Astrocyte of the spinal cord (primary cell): ENCODE measurements at places on chromosomes 1 and 21.

DNA sequence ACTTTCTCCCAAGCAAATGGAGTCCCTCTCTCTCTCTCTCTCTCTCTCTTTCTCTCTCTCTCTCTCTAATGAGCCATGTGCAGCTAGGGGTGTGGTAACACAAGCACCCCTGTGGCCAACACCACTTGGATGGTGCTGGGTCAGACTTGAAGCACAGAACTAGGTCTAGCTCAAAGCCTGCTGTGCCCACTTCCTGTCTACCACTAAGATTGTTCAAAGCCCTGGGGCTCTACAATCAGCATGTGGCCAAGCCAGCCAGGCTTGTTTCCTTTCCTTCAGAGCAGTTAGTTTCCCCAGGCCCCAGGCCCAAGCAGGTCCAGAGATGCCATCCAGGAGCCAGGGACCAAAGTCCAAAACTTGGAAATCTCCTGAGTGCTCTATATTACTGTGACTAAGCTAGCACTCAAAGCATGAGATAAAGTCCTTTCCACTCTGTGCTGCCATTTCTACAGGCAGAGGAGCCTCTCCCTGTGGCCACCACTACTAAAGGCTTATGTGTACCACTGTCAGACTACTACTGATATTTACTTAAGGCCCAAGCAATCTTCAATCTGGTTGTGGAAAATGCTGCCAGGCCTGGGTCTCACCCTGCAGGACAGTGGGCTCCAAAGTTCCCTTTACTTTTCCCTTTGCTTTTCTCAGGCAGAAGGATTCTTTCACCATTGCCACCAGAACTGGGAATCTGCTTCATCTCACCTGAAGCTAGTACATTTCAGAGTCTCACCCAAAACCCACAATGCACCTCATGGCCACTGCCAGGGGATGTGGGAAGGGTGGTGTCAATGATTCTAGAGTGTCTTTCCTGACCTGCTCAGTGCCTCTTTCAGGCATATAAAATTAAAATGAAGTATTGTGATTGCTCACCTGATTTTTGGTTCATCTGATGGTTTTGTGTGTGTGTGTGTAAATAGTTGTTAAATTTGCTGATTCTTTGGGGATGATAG is 999.5 kb downstream of the NCAM2 start:
- no peak for DNase-seq

DNA sequence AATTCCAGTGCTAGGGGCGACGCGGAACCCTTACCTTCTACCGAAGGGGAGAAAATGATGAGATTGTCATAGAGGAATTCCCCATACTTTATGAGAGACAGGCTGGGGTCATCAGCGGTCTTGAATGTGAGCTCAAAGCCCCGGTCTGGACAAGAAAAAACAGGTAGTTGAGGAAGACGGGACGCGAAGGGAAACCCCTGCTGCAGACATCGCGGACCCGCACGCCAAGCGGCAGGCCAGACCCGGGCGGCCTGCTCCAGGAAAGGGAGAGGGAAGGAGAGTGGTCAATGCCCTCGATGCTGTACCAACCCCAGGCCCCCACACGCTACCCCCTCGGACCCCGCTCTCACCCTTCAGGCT is 342 bp downstream of the DDOST start:
- no peak for DNase-seq

GRCh38 chr1:233364695-233365539 is 37.4 kb downstream of the MAP3K21 start:
- peak; percentile 41 for DNase-seq

DNA sequence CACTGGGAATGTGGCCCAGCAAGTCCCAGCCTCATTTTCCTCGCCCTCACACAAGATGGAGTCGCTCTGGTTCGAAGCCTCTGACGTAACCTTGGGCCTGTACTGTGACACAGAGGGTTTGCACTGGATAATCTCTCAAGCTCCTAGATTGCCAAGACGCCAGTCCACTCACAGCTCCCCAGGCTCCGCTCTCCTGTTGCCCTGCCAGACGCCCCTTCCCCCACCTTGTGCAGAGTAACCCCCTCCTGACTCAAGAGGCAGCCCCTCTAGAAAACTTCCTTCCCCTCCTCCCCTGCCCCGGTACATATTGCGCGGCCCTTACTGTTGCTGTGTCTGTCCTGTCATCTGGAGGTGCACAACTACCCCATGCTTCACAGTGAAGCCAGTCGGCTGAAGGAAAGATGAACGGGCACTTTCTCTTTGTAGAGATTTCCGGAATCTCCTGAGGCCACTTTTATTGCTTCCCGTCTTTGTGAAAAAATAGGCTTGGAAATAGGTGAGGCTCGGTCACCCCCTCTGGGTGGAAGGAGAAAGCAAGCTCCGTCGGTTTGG is 981 bp upstream of the KIAA1614 start:
- peak; percentile 28 for DNase-seq

DNA sequence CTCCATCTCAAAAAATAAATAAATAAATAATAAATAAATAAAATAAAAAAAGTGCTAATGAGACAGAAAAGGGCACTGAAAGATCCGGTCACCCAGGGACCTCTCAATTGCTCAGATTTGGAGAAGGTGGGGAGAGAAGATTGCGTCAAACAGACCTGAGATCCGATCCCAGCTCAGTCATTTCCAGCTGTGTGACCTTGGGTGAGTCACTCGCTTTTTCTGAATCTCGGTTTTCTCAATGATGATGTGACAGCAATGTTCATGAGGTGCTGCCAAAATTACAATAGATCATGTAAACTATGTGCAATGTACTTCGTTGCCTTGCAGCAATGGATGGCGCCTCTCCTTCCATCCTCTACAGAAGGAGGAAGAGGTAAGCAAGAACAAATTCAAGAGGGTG is 11.1 kb upstream of the MEF2D start:
- peak; percentile 39 for DNase-seq

DNA sequence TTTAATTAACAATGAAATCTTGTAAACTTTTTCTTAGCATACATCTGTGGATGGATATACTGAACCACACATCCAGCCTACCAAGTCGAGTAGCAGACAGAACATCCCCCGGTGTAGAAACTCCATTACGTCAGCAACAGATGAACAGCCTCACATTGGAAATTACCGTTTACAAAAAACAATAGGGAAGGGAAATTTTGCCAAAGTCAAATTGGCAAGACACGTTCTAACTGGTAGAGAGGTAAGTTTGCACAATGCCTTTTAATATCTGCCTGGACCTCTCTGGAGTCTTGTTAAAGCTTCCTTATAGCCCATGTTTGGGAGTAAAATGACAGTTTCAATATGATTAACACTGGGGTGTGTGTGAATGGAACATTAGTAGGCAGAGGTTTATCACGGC is 51.4 kb downstream of the MARK1 start:
- no peak for DNase-seq

DNA sequence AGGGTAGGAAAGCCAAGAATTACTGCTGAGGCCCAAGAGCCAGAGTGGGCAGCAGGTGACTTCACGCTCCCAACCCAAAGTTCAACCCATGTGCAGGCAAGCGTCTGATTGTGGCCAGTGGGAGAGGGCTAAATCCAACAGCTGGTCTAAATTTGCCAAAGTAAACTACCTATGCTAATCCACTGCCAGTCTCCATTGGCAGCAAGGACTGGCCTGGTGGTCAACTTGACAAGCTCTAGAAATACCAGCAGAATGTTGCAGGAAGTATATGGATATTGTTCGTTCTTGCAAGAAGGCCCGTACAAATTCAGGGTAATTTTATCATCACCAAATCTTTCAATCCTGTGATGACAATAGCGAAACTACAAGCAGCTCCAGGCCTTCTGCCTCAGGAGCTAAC is 1.5 kb downstream of the TMEM63A start:
- DNase-seq, result no peak

DNA sequence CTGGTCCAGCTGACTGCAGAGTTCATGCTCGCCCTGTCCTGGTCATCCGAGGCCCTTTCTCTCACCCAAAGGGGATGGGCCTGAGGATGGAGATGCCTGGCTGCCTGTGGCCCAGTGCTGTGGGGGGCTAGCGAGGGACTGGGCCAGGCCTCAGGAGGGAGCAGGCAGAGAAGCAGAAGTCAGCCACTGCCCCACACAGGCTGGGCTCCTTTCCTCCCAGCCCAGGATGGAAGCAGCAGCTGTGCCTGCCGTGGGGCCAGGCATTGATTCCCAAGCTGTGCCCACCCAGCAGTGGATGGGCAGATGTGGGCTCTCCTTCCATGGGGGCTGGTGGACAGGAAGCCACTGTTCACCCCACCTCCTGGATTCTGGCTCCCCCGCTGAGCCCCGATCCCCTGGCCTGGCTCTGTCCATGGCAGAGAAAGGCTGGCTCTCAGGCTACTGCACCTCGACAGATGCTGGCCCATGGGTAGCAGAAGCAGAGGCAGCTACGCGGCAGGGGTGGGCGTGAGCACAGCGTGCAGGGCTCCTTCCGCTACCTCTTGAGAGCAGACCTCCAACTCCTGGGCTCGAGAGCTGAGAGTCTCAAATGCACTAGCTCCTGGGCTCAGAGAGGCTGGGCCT is 24.6 kb downstream of the RUNX3 start:
- DNase-seq, result no peak

DNA sequence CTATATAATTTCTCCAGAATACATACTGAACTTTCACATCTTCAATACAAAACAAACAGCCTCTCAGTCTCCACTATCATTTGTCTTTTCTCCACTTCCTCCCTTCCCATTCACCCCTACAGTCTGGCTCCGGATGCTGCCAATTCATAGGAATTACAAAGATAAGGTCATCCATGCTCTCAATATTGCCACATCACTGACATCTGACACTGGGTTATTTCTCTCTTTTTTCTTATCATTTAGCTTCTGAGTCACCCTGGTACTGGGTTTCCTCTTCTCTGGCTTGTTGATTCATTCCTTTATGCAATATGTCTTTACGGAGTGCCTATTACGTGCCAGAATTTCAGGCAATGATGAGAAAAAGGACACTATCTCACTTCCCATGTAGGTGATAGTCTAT is 3.1 kb upstream of the SH3BP5L start:
- DNase-seq, result no peak

- DNase-seq, result no peak
Observed at GRCh38 chr1:200473698-200474371, 64.0 kb upstream of the ZNF281 start.

- DNase-seq, result no peak
Observed at GRCh38 chr1:19672237-19672636, 7.6 kb downstream of the HTR6 start.

GRCh38 chr1:73366734-73367413 is 831.1 kb downstream of the LRRIQ3 start:
- DNase-seq, result no peak

- DNase-seq, result no peak
Observed at GRCh38 chr1:157154291-157154690, 16.1 kb upstream of the ETV3 start.

GRCh38 chr1:155740995-155741394 is 52.1 kb downstream of the DAP3 start:
- no peak for DNase-seq

DNA sequence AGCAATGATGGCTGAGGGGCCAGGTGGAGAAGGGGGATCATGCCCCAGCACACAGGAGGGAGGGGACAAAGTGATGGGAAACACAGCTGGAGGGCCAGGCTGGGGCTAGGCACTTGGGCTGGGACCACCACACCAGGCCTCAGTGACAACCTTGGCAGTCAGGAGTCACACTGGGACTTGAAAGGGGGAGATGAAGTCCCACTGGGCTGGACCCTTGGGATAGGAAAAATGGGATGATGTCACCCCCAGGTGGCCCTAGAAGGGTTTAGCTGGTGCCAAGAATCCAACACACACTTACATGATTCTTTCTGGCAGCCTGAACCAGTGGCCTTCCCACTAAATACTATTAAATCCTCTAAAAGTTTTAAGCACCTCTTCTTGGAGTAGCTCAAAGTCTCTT is 17.1 kb downstream of the ZBTB17 start:
- no peak for DNase-seq

- DNase-seq, result no peak
Observed at GRCh38 chr1:153542956-153543711, 2.4 kb upstream of the S100A5 start.

- peak; percentile 38 for DNase-seq
Observed at GRCh38 chr1:165595246-165595938, 35.6 kb upstream of the MGST3 start.

- DNase-seq, result peak; percentile 84
Observed at GRCh38 chr1:235069577-235070563, 58.8 kb downstream of the TOMM20 start.
